ENCODE measurements at places on chromosomes 3 and 15.

GRCh38 chr3:118292841-118293240 is 741.8 kb downstream of the IGSF11 start:
- no peak overlapping the region for H3K27ac ChIP-seq
- H3K36me3 ChIP-seq: no peaks in the 10 kb centered on the region
- DNase-seq: no peak
- no peaks in the 10 kb centered on the region for H3K4me1 ChIP-seq
- H3K27me3 ChIP-seq: no peaks in the 10 kb centered on the region

GRCh38 chr3:87420171-87420570 is 143.8 kb upstream of the POU1F1 start:
- H3K36me3 ChIP-seq: no peaks in the 10 kb centered on the region
- DNase-seq: no peak
- no peak overlapping the region for H3K27ac ChIP-seq
- H3K4me1 ChIP-seq: no peaks in the 10 kb centered on the region
- no peak overlapping the region for H3K4me3 ChIP-seq

DNA sequence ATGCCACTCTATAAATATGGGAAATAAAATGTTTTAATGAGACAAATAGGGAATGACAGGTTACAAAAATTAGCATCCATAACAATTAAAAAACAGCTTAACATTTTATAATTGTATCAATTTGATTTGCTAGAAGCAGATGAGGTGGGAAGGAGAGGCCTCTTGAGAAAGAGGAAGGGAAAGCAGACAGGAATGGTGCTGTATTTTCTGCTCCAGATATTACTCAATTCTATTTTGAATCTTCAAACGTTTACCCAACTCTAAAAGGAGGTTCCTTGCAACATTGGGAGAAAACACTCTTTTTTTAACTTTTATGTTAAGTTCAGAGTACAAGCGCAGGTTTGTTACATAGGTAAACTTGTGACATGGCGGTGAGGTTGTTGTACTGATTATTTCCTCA is 44.9 kb upstream of the ALDH1A3 start:
- H3K4me1 ChIP-seq: no peaks in the 10 kb centered on the region
- no peak for DNase-seq

DNA sequence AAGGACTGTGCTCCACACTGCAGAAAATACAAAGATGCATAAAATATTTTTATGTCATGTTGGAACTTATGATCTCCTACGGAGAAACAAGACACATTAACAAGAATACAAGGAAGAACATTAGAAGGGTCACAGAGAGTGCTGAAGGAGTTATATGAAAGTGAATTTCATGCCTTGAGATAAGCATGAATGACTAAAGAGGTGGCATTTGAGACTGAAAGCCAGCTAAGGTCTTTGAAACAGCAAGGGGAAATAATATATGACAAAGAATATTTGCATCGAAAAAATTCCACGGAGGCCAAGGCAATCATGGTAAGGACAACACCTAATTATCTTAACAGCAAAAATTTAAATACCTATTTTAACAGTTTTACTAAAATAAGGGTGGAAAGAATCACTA is 12.5 kb downstream of the GSK3B start:
- peaks cover 24% of the 10 kb centered on the region for H3K4me1 ChIP-seq
- no peaks in the 10 kb centered on the region for H3K27me3 ChIP-seq
- no peak for DNase-seq
- no peak overlapping the region for H3K27ac ChIP-seq

DNA sequence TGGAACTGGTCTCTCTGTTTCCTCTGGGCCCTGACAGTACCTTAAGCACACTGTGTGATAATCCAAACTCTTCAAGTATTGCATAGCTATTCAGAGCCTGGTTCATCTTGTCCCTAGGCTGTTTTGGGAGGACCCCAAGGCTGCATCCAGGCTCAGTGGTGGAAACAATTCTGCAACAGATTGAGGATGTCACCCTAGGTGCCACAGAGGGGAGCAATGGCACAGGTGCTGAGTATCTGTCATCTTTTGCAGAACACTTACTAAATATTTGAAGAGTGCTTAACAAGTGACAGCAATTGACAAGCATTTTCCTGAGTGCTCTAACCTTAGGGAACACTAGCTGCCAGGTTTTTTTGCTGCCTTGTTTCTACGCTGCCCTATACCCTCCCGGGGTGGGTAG is 27.8 kb downstream of the STARD5 start:
- H3K4me1 ChIP-seq: peaks cover 75% of the 10 kb centered on the region
- H3K27ac ChIP-seq: peak overlapping the region; percentile 94
- DNase-seq: no peak
- peak overlapping the region; percentile 68 for H3K4me3 ChIP-seq
- no peaks in the 10 kb centered on the region for H3K27me3 ChIP-seq
- peaks cover 25% of the 10 kb centered on the region for H3K36me3 ChIP-seq

DNA sequence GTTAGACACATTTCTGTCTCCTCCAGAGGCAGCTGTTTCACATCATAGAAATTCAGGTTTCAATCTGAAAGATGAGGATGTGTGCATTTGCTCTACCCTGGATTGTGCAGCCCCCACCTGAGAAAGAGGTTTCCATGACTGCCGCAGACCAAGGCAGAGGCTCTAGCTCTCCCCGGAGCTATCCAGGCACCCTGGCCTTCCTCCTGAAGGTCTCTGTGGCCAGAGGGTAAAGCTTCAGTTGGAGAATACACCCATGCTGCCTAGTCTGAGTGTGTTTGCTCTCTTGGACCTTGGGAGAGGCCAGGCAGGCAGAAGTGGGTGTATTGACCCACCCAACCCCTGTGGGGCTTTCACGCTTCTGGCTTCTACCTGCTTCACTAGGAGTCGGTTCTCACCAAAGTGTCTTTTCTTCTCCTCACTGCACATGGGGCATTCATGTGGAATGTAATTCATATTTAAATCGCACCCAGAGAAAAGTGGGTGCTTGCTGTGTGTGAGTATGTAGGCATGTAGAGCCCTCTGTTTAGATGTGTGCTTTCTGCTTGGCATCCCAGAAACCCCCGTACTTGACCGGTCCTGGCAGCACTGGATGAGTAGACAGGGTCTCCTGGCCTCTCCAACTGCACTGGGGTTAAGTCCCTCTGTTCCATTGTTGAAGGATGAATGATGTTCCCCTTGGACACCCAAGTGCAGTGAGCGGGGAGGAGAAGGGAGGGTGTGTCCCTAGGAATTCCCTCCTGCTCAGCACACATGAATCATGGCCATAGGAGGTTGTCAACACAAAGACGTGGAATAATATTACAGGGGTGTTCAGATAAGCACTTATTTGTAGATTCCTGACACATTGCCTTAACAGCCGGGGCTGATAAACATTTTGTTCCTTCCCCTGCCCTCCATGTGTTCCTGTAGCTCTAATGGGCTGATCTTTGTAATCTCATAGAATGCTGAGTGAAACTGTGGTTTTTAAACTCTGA is 20.3 kb upstream of the RAB6B start:
- no peak overlapping the region for H3K4me3 ChIP-seq
- peaks cover 23% of the 10 kb centered on the region for H3K27me3 ChIP-seq
- H3K36me3 ChIP-seq: no peaks in the 10 kb centered on the region
- no peak overlapping the region for H3K27ac ChIP-seq
- DNase-seq: no peak

- H3K4me3 ChIP-seq: no peak overlapping the region
- H3K27me3 ChIP-seq: no peaks in the 10 kb centered on the region
- no peaks in the 10 kb centered on the region for H3K36me3 ChIP-seq
- DNase-seq: no peak
- no peak overlapping the region for H3K27ac ChIP-seq
Measured at GRCh38 chr15:68572921-68573320, 5.9 kb upstream of the CORO2B start.

DNA sequence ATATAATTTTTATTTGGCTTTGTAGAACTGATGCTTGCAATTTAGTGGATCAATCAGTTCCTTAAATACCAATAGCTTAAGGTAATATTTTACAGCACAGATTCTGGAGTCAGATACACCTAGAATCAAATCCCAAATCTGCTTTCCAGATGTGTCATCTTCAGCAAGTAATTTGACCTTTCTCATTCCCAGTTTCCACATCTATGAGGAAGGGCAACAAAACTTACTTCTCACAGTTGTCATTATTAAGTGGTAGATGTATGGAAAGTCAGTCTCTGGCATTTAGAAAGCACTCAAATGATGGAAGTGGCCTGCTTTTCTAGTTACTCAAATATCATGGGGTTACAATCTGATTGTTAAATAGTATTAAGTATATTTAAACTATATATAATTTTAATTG is 767.0 kb downstream of the CADM2 start:
- H3K27me3 ChIP-seq: no peaks in the 10 kb centered on the region
- DNase-seq: no peak
- no peak overlapping the region for H3K4me3 ChIP-seq
- H3K27ac ChIP-seq: no peak overlapping the region

Measured in T-cell (primary cell).